ENCODE measurements at places on chromosomes 4 and X.

DNA sequence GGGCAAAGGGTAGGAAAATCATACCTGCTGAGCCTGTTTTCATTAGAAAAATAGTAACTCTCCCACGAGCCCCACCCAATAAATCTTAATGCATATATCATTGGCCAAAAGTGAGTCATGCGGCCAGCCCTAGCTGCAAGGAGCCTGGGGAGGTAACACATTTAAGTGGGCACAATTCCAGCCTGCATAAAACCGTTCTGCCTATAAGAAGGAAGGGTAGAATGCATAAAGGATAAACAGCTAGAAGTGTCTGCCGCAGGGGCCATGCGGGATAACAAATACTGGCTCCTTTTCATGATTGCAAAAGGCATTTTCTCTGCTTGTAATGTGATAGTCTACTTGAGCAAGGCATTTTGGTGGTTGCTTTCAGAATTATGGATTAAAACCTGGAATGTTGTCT is 37.1 kb downstream of the EFHC2 start:
- DNase-seq = no peak

DNA sequence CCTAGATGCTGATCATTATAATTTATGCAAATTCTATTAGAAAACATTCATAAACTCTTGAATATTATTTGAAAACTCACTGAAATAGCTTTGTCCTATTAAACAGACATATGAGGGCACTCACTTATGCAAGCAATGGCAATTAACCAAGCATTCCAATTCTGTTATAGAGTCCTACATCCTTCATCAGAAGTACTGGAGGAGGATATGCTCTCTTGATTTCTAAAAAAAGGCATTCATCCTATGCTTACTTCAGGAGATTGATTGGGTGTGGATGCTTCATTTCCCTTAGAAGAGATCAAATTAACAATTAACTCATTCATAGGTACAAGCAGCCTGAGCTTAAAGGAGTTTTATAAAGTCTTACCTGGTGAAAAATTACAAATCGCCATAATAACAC is 1317.2 kb downstream of the PCDH7 start:
- no peak for DNase-seq

GRCh38 chr4:152690706-152691651 is 11.2 kb upstream of the TMEM154 start:
- no peak for DNase-seq

DNA sequence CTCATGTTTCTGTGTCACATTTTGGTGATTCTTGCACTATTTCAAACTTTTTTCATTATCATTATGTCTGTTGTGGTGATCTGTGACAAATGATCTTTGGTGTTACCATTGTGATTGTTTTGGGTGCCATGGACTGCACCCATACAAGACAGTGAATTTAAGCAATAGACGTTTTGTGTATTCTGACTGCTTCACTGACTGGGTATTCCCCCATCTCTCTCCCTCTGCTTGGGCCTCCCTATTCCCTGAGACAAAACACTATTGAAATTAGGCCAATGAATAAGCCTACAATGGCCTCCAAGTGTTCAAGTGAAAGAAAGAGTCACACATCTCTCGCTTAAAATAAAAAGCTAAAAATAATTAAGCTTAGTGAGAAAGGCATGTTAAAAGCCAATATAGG is 60.2 kb downstream of the BANK1 start:
- no peak for DNase-seq

DNA sequence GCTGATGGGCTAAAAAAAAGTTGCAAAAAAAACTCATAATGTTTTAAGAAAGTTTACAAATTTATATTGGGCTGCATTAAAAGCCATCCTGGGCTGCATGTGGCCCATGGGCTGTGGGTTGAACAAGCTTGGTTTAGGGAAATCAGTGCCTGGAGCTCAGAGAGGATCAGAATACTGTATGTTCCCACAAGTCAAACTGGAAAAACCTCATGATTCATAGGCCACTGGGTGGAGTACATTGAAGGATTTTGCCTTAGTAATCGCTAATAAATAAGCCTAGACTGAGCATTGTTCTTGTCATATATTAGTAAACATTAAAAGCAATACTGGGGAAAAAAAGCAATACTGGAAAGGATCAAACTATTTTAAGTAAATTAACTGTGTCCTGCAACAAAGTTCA is 246.3 kb upstream of the TAPT1 start:
- no peak for DNase-seq
